Anterior cingulate cortex (tissue), 58 donors: ENCODE measurements at places on chromosomes 5 and 9.

DNA sequence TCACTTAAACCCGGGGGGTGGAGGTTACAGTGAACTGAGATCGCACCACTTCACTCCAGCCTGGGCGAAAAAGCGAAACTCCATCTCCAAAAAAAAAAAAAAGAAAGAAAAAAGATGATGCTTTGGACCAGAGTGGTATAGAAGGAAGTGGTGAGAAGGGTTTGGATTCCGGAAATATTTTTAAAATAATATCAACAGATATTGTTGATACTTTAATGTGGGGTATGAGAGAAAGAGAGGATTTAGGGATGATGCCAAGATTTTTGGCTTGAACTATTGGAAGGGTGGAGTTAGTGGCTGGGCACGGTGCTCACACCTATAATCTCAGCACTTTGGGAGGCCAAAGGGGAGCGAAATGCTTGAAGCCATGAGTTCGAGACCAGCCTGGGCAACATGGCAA, 49.6 kb upstream of the PLIN2 start:
- DNase-seq = no peak

DNA sequence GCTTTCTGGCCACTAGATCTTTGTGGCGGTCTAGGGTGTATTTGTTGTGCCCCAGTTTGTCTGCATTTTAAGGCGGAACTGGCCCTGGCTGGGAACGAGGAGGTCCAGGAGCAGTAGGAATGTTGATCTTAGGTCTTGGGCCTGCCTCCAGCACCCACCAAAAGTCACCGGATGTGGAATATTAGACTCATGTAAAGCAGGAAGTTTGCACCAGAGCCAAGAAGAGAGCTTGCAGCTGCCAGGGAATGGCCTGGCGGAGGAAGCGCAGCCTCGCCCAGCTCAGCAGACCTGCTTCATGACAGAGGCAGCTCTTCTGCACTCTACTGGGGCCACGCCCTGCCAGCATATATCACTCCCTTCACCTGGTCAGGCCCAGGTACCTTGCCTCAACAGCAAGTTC, 3.3 kb downstream of the GPX3 start:
- DNase-seq = no peak

- no peak for DNase-seq
Observed at GRCh38 chr9:88738709-88739108, 203.7 kb downstream of the NXNL2 start.

DNA sequence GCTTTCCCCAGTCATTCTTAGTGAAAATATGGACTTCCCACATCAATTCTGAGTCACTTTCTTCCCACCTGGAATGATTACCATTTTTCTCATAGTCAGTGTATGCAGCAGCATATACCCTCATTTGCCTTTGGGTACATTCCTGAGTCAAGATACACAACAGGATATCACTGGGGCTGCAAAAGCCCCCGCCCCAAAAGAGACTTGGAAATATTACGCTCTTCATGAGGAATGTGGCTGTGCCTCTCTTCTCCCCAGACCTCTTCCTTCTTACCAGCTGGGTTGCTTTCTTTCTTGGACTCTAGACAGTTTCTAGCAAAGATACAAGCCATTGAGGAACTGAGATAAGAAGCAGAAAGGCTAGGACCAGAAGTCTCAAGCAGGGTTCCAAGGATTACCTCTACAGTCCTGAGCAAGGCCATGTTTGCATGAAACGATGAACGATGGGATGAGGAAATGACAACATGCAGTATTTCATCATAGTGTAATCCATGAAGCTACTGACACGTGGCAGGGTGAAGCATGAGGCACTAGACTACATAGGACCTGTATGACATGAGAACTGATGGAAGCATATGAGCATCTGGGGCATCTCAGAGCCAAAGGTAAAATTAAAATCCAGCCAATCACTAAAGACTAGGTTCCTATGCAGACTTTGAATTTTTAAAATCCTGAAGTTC, 218.1 kb downstream of the RAB3C start:
- DNase-seq = no peak

GRCh38 chr9:131709771-131710431, 30.0 kb downstream of the RAPGEF1 start:
- DNase-seq = no peak

DNA sequence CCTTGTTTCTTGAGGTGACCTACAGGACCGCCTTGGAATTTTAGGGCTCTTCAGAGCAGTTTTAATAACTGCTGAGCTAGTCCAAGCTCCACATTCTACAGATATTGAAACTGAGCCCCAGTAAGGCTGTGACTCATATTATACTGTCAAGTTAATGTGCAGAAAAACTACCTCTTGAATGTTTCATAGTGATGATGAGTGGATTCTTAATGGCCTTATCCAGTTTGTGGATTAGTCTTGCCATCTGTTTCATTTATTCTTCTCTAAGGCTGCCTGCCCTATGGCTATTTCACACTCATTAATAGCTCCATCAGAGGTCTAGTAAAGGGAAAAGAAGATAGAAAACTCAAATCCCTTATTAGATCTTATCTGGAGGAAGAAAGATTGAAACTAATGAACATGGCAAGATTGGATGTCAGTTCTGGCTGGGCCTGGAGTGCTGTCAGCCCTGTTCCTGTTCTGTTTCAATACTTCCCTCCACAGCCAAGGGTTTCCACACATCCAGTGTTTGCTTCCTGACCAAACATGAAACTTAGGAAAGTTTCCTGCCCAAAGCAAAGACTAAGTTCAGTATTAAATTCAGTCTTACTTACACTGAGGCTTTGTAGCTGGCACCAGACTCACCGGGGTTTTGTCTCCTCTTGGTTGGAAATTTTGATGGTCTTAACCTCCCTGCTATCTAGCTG, 215.6 kb upstream of the DMAC1 start:
- DNase-seq = no peak

GRCh38 chr9:132090771-132091170, 11.1 kb upstream of the MED27 start:
- DNase-seq = no peak

GRCh38 chr5:56516441-56516840, 283.3 kb upstream of the ANKRD55 start:
- no peak for DNase-seq

GRCh38 chr5:147956842-147957223, 50.5 kb upstream of the C5orf46 start:
- DNase-seq = no peak

GRCh38 chr5:164302533-164303235, 797.3 kb downstream of the MAT2B start:
- DNase-seq = no peak

DNA sequence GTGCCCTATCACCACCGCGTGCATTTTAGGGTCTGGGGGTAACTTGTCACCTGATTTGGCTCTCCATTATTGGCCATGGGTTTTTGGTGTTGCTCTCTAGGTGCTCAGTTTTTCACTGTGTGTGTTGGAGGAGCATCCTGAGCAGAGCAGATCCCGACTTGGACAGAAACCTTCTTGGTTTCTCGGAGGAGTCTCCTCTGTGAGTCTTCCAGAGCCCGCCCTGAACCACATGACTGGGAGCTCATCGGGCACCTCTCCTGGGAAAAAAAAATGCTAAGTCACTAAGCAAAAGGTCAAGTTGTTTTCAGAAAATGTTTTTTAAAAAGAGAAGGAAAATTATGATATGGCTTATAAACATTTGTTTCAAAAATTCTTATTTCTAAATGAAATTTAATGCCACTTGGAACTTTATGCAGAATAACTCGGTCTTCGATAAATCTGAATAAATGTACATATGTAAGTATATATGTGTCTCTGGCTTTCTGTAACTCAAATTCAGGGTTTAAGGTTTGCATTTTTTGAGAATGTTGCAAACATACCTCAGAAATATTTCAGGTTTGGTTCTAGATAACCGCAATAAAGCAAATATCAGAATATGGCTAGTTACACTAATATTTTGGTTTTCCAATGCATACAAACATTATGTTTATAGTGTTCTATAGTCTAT, 255.2 kb downstream of the AUH start:
- DNase-seq = no peak

GRCh38 chr9:15856591-15856990, 303.7 kb downstream of the CCDC171 start:
- no peak for DNase-seq

DNA sequence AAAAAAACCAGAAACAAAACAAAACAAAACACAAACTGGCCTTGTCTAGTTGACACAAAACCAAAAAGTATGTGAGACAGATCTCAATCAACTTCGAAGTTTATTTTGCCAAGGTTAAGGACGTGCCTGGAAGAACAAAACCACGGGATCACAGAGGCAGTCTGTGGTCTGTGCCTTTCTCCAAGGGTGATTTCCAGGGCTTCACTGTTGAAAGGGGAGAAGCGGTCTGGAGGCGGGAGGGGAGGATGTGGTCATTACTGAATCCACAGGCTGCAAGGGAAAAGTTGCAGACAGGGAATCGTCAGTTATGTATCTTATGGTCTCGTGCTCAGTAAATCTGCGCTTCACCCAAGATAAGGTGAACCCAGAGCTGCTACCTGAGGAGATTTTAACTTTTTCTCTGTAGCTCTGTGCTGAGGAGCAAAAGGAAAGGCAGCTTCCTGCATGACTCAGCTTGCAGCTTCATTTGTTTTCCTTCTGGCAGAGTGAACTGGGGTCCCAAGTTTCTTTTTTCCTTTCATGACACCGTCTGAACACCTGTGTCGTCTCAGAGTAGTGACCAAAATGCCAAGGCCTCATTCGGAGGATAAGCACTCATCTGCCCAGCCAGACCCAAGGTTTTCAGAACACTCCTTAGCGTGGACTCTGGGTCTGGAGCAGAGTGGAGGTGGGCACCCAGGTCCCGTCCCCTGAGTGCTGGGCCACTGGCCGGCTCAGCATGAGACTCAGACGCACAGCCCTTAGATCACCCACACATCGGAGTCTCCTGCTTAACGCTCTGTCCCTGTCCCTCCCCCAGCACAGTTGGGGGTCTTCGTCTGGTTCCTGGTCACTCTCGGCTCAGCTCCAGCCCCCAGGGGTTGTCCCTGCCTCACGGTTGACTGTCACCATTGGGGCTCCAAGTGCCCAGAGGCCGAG, 25.9 kb downstream of the ROPN1L start:
- DNase-seq = no peak

DNA sequence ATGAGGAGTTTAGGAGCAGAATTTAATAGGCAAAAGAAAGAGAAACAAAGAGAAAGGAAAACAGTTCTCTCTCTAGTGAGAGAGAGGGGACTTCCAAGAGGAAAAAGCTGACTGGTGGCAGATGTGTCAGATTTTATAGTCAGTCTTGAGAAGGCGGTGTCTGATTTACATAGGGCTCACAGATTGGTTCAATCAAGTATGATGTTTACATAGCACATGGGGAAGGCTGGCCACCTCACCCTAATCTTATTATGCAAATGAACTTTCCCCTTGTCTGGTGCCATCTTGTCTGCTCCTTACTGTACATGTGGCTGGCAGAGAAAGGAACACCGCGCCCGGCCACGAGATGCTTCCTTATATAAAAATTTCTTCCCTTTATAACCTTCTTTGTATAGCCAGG, 24.7 kb downstream of the UNC13B start:
- DNase-seq = no peak

DNA sequence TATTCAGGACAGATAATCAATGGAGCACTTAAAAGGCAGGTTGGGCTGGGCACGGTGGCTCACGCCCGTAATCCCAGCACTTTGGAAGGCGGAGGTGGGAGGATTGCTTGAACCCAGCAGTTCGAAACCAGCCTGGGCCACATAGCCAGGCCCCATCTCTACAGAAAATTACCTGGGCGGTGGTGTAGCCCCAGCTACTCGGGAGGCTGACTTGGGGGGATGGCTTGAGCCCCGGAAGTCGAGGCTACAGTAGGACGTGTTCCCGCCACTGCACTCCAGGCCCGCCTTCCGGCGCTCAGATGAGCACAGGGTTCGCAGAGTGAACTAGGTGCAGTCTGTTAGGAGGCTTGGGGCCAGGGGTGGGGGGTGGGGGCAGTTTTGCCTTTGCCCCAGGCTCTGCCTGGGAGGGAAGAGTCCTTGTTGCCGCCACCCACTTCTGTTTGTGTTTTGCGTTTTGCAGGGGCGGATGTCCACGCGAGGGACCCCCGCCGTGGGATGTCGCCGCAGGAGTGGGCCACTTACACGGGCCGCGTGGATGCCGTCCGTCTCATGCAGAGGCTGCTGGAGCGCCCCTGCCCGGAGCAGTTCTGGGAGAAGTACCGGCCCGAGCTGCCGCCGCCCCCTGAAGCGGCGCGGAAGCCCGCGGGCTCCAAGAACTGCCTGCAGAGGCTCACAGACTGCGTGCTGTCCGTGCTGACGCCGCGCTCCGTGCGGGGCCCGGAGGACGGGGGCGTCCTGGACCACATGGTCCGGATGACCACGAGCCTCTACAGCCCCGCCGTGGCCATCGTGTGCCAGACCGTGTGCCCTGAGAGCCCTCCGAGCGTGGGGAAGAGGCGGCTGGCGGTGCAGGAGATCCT, 85.2 kb downstream of the ANKRD33B start:
- DNase-seq = no peak

DNA sequence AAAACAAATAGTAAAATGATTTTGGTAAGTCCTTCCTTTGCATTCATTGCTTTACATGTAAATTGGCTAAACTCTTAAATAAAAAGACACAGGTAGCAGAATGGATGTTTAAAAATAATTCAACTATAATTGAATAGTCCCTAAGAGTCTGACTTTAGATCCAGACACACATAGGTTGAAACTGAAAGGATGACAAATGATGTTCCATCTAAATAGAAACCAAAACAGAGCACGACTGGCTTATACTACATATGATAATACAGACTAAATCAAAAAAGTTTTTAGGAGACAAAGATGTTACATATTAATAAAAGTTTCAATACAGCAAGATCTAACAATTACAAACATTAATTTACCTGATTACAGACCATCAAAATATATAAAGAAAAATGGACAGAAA, 2055.1 kb upstream of the WWC1 start:
- no peak for DNase-seq

DNA sequence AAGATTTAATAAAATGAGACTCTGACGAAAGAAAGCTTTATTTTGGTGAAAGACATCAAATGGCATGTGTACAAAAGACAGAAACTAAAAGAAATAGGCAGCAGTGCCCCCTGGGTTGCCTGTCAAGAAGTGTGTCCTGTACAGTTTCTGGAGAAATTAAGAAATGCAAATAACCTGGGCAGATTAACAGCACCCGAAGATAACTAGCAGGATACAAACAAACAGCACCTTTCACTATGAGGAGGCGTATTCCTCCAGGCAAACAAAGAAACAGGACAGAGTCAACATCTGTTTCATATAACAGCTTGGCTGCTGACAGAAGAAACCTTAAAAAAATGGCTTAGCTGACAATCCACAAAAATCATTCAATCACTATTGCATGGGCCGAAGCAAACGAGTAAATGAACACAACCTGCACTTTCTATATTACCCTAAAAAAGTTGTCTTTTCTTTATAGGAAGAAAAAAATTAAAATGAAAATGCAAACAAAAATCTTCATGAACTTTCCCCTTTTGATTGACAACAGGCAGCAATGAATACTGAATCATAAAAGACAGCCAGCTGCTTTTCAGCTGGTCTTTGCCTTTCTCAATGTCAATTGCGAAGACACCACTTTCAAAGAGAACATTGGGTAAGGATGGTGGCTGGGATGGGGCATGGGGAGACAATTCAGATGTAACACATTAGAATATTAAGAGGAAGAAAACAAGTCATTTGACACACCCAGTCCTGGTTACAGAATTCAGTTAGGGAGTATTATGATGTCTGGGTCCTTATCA, 162.1 kb downstream of the ARL15 start:
- DNase-seq = no peak

GRCh38 chr9:14251154-14252071, 62.5 kb downstream of the NFIB start:
- DNase-seq = peak; percentile 59

- DNase-seq = no peak
Observed at GRCh38 chr5:14465116-14465515, 116.5 kb upstream of the OTULINL start.

- no peak for DNase-seq
Observed at GRCh38 chr5:171640480-171640879, 145.1 kb upstream of the SMIM23 start.
